Amygdala (tissue), 56 donors: ENCODE measurements at places on chromosomes 11 and 22.

- no peak for DNase-seq
Observed at GRCh38 chr11:59501931-59502330, 1.4 kb upstream of the OR4D11 start.

- DNase-seq, result no peak
Observed at GRCh38 chr11:114358716-114359115, 41.6 kb downstream of the C11orf71 start.

DNA sequence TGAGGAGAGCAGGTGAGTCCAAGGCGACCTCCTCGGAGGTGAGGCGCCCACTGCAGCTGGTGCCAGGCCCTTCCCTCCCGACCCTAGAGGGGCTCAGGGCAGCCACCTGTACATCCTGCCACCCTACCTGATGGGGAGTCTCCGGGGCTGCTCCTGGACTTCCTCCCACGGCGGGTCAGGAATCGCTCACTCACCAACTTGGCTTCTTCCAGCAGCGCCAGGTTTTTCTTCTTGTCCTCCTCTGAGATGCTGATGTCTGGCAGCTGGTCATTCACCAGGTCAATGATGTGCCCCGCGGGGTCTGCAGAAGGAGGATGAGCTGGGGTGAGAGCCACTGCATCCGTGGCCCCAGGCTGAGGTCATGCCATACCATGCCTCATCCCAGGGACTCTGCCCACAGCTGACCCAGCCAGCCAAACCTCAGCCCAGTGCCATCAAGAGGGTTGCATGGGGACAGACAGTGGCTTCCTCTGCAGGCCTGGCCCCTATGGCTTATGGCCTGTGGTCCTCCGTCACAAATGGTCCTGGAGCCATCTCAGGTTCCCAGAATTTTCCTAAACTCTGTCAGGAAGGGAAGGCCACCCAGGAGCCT lies 61.0 kb upstream of the LYVE1 start:
- no peak for DNase-seq

GRCh38 chr11:44199298-44199697 lies 103.8 kb downstream of the EXT2 start:
- DNase-seq, result no peak

GRCh38 chr11:11978792-11979487 lies 29.5 kb downstream of the DKK3 start:
- no peak for DNase-seq

GRCh38 chr11:115676768-115677167 lies 172.6 kb upstream of the CADM1 start:
- DNase-seq, result no peak

DNA sequence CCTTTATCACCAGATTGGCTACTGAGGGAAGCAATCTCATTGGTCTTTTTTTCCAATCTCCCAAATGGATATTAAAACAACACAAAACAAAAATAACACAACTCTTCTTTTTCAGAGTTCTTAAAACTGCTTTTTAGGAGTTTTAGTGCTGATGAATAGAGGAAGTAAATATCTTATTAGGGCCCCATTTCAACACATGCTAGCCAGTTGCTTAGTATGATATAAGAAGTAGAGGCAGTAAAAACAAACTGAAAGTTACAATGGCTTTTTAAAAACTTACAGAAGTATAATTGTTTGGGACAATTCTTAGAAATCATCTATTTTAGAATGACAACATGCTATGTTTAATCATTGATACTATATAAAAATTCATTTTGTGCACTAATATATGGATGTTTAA lies 3.4 kb downstream of the C11orf71 start:
- DNase-seq, result no peak

GRCh38 chr22:49547751-49548239 lies 279.9 kb downstream of the BRD1 start:
- no peak for DNase-seq

- DNase-seq, result no peak
Observed at GRCh38 chr11:76030968-76031590, 175.2 kb downstream of the WNT11 start.

DNA sequence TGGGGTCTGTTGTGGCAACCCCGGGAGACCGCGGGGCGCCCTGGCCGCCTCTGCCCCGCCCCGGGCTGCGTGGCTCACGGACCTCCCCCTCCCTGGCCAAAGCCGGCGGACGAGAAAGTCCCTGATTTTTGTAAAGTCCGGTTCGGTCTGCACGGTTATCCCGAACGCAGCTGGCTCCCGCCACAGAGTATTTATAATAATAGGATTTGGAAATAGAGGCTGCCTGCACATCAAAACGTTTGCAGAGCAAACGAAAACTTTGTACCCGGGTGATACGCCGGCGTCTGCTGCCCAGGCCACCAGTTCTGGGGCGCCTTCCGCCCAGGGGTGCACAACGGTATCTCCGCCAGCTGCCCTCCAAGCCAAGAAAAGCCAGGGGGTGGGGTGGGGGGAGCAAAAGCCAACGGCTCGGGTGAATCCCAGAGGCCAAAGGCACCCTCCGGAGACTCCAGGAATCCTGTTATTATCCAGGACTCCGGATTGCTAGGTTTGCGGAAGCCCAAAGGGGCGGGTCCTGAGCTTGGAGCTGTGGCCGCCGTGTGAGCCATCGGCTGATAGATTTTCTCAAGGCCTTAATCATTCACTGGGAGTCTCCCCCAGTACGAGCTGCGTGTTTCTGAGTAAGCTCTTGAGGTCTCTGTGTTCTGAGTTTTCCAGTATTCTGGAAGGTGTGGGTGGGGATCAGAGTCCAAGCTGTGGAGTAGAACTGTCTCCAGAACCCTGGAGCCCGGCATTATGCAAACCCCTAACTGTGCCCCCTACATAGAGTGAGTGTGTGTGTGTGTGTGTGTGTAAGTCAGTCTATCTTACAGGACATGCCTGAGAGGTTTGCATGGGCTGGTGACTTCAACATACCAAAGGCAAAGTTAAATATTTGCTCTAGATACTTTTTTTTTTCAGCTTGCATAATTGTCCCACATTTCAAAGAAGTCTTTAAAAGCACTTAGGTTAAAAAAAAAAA lies 673 bp upstream of the SHANK2 start:
- DNase-seq, result no peak

GRCh38 chr11:114260077-114260476 lies 36.1 kb upstream of the NNMT start:
- DNase-seq, result no peak

DNA sequence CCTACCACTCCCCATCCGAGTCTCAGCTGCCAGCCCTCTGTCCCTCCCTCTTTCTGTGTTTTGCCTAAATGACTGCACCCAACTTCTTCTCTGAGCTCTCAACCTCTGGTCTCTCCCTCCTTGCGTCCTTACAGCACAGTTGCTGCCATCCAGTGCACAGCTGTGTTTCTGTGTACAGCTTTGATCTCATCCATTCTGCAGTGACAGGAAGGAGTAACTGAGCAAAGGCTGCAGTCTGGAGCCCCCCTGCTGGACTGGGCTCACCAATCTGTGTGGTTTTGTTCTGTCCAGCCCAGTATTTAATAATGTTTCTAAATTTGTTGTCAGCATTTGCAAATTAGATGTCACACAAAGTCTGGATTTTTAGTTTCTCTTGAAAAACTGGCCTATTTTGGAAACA lies 43.8 kb downstream of the PRR5L start:
- DNase-seq, result no peak

DNA sequence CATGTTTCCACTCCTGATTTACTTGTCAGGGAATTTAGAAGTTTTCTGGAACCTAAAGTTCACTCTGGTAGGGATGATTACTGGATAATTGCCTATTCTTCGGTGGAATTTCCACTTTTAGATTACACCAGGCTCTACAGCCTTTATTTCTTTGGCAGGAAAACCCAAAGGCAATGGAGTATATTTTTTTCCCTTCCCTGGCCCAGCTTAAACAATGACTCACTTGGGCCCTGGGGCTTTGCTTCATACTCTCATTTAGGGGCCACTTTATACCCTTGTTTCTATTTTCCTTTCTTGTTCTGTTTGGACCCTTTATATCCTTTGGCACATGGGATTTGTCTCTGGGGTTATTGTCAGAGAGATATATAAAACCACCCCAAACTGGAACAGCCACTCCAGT lies 114.7 kb downstream of the CSTPP1 start:
- DNase-seq, result no peak

GRCh38 chr22:31575190-31575589 lies 78.9 kb downstream of the SFI1 start:
- peak; percentile 8 for DNase-seq

DNA sequence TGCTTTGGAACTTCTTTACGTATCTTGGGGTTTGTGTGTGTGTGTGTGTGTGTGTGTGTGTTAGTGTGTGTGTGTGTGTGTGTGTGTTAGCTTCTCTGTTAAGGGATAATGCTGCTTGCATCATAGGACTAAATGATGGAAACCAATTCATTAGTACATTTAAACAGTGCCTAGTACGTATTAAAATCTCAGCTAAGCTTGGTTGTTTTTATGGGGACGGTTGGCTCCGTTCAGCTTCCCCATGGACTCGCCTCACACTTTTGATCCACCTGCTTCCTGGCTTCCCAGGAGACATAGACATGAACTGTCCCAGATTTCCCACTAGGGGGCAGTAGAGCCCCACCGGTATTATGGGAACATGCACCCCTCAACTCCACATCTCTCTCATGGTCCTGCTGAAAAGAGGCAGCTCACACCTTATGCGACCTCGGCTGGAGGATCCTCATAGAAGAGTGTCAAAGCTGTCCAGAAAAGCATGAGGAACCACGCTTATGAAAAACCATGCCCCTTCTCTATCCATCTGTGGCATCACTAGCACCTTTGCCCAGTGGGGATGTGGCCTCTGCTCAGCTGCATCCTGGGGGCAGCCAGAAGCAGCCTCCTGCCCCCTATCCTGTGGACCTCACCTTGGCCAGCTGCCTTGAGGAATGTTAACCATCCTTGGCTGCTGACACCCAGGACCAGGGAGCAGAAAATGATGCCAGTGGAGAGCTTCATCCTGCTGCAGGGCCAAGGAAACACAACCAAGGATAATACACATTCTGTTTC lies 9.7 kb upstream of the SAAL1 start:
- DNase-seq, result peak; percentile 7
